ENCODE measurements at places on chromosomes 1 and 21.

GRCh38 chr1:23742670-23743286, 493 bp upstream of the ELOA start:
- no peak for DNase-seq

GRCh38 chr21:38813143-38813542, 7.4 kb downstream of the ETS2 start:
- DNase-seq, result no peak

DNA sequence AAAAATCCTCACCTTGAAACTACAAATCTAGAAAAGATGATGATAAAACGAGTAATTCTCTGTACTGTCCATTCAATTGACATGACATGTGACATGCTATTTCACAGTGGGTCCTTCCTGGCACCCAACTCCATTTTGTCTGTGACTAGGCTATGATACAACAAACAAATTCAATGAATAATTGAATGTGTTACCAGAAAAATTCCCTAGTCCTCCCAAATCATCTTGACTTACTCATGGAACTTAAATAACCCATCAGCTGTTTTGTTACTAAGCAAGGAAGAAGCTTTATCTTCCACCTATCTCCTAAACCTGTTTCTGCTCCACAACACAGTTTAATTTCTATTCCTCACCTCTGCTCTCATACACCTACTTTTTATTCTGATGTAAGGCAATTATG, 30.4 kb downstream of the B3GALNT2 start:
- DNase-seq, result no peak

- no peak for DNase-seq
Measured at GRCh38 chr1:215501496-215501895, 65.6 kb upstream of the KCTD3 start.
